ENCODE measurements at places on chromosomes 4 and X.
A peak's percentile ranks its signal among the peaks of the same experiment; 100 is the strongest.

DNA sequence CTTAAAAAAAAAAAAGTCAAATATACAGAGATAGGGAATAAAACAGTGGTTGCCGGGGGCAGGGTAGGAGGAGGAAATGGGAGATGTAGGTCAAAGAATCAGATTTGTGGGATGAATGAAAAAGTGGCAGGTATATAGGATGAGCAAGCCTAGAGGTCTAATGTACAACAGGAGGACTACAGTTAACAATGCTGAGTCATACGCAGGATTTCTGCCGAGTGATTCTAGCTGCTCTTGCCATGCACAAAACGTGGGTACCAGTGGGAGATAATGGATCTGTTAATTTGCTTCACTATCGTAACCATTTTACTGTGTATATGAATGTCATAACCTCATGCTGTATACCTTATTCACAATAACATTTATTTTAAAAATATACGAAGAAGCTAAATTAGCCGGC lies 10.7 kb upstream of the MTNR1A start:
- DNase-seq = no peak

- DNase-seq = no peak
Measured at GRCh38 chrX:47191806-47192401, 1.7 kb upstream of the UBA1 start.

DNA sequence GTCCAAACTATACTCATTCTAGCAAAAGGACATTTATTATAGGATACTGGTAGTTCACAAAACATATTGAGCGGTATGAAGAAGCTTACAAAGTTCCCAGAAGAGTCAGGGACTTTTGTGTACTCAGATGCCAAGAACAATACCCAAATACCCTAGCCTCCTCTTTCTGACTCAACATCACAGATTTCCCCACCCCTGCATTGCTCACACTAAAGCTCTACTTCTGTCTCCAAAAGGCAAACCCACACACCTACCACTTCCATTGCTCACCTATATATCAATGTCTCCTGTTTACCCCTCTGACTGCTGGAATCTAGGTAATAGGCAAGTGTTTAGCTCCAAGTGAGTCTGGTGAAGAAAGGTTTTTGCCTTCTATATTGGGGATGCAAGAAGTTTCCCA lies 100.7 kb upstream of the HCCS start:
- DNase-seq = no peak

DNA sequence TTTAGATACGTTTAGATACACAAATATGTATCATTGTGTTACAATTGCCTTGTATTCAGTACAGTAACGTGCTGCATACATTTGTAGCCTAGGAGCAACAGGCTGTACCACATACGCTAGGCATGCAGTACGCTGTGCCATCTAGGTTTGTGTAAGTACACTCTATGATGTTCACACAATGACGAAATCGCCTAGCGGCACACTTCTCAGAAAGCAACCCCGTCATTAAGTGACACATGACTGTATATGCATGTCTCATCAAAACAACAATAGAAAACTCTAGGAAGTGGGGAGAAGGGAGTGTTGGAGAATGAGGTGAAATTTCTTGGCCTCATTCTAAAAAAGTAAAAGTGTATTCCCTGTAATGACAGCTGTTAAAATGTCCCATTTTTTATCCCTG lies 32.7 kb downstream of the CCDC149 start:
- no peak for DNase-seq

- DNase-seq = peak; percentile 15
Measured at GRCh38 chrX:37818031-37818430, 29.3 kb downstream of the DYNLT3 start.

GRCh38 chr4:107818301-107818910 lies 6.3 kb upstream of the SGMS2 start:
- DNase-seq = no peak

DNA sequence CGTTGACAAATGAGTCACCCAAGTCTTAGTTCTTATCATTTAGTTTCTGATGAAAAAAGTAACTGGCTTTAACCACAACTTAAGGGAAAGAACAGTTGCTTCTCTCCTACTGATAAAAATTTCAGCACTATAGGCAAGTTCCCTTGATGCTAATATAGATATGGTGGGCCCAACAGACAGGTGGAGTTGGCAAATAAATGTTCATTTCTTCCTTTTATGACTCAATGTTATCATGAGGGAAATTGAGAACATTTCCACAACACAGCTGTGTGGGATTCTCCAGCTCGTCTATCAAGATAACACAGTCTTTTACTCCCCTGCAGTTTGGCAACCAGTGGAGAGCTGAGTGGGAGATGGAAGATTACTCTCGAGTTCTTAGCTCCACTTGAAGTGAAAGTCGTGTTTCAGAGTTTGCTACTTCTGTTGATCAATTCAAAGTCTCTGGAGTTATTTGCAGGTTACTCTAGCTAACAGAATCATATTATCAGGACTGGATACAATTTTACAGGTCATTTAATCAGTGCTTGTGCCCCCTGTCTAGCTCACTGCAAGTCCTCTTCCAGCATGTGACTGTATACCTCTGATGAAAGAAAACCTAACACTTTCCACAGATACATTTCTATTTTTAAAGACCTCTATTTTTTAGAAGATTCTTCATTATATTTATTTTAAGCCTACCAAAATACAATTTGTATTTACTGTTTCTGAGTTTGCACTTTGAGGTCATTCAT lies 270.6 kb upstream of the GK2 start:
- no peak for DNase-seq

DNA sequence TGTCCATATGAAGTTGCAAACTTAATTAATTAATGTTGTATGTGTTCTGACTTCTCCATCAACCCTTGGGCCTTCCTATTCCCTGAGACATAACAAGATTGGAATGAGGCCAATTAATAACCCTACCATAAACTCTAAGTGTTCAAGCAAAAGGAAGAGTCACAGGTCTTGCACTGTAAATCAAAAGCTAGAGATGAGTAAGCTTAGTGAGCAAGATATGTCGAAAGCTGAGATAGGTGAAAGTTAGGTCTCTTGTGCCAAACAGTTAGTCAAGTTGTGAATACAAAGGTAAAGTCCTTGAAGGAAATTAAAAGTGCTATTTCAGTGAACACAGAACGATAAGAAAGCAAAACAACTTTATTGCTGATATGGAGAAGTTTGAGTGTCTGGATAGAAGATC lies 58.2 kb upstream of the GPRIN3 start:
- DNase-seq = no peak

DNA sequence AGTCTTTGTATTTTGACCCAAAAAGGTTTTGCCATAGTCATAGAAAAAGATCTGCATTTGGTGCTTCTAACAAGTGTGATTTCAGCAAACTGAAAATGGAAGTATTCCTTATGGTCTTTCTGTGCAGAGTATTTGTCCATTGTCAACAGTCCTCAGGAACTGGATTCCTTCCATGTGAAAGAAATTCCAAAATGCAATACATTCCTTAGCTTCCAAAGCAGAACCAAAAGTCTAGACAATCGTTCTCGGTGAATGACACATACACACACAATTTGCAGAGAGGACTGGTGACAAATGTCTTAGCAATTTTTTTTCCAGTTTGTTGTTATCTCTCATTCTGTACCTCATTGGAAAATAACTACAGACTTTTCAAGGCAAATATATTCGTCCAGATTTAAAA lies 562.2 kb upstream of the SLIT2 start:
- DNase-seq = no peak

DNA sequence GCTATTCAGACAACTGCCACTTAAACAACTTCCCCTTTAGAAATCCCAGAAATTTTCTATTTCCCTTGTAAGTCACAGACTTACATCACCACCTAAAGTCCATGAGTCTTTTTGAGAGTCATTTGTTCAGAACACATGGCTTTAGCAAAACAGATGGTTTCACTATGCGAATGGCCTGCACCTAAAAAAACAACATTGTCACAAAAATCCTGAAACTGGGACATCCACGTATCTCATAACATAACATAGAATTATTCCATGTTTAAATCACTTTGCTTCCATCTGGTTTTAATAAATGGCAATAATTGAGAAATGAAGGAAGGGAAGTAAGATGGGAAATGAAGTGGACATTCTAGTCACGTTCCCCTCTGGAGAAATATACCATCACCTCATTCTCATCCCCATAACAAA lies 155.3 kb upstream of the EDNRA start:
- no peak for DNase-seq

GRCh38 chr4:16227462-16227868 lies 1.2 kb upstream of the TAPT1 start:
- DNase-seq = no peak

GRCh38 chrX:38268011-38268410 lies 47.3 kb upstream of the SRPX start:
- DNase-seq = no peak

GRCh38 chr4:79848329-79848728 lies 224.7 kb downstream of the ANTXR2 start:
- no peak for DNase-seq

- DNase-seq = no peak
Measured at GRCh38 chr4:165556383-165556782, 177.6 kb downstream of the CPE start.

DNA sequence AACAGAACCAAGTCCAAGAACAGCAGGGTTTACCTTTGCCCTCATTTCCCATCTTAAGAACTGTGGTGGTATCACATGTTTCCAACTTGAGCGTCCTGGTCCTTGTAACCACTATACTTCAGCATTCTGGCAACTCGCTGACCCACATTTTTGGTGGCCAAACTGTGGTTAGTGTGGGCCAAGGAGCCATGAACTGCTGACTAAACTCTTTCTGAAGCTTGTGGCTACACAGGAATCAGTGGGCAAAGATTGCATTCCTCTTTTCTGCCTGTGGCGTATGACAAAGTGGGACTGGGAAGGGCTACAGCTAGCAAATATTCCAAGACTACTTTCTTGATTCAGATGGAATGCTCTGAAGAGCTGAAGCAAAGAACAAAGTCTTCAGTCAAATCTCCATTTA lies 106.3 kb upstream of the MID1 start:
- DNase-seq = no peak

Measured in GM13976 (cell line).